ENCODE measurements at places on chromosomes 1 and 21. TPM values are rescaled to one million over a fixed set of nuclear protein-coding genes. Genes with fewer than 3 reads are reported as not detected.

Gene SUSD4
- 0.15 TPM for total RNA-seq

DNA sequence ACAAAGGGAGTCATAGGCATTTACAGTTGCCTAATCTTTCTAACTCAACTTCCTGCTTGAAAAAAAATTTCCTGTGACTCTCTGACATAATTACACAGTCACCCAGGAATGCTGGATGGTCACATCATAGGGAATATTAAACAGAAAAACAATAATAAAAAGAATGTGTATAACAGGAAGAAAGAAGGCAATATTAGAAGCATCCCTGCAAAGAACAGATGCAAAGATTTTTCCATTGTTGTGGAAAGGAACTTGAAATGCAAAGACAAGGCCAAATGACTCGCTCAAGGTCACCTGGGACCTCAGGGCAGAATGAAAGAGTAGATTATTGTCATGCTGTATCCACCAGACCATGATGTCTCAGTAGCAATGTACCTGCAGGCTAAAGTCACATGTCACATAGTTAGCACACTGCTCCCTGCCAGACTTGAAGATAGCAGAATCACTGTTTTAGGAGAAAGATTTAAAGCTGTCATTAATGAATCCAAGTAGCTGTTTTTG, 184.3 kb downstream of the CYYR1 start:
- DNase-seq: no peak

Gene NAV1
- 4.4 TPM for total RNA-seq

DNA sequence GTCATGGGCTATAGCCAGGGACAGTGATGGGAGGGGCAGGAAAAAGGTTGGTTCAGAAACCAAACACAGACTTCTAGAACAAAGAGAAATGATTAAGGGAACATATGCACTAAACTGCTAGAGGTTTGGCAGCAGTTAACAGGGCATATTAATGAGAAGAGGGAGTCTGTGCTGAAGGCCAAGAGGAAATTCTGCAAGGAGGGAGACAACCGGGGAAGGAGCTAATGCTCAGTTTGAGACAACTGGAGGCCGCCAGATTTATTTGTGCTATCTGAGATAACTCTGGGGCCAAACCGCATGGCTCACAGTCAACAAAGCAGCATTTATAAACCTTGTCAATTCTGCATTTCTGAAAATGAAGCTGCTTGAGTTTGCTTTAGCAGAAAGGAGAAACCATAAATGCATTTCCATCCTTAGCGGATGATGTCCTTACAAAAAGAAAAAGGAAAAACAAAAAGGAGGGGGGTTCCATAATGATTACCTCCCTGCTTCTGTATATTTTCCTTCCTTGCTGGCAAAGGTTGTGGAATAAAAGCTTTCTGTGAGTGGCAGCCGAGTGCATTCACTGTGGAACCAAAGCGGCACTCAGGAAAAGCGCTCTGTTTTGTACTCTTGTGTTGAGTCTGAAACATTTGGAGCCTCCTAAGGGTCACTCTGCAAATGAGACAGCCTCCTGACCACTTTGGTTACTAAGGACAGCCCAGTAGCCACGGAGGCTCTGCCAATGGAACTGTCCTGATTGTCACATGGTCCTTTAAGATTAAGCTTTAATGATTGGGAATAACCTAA, 70.3 kb downstream of the SIM2 start:
- no peak for DNase-seq

Gene OPTC
- total RNA-seq: not detected

GRCh38 chr1:237701534-237701933, 189.2 kb downstream of the ZP4 start:
- DNase-seq: no peak

GRCh38 chr1:86636898-86637297, 67.5 kb upstream of the SH3GLB1 start:
- no peak for DNase-seq

GRCh38 chr1:214568328-214568727, 16.9 kb upstream of the PTPN14 start:
- DNase-seq: no peak

DNA sequence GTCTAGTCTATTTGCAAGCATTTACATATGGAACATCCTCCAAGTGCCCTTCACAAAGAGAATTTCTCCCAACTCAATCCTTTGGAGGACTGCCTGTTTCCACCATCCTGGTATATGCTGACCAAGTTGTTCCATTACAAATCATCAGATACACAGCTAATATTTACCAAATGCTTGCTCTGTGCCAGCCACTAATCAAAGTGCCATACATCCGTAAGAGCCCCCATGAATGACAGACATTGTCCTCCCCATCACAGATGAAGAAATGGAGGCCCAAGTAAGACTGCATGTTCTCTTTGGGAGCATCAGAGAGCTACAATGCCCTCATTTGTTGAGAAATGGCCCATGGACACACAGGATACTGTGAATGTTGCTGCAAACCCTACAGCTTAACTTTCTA, 130.0 kb upstream of the BACE2 start:
- no peak for DNase-seq

- DNase-seq: no peak
Observed at GRCh38 chr1:53715478-53715877, 23.5 kb downstream of the GLIS1 start.

Gene PLA2G4A
- not detected for total RNA-seq

Gene NVL
- 23.9 TPM for total RNA-seq

Gene TRIM67
- total RNA-seq: not detected

DNA sequence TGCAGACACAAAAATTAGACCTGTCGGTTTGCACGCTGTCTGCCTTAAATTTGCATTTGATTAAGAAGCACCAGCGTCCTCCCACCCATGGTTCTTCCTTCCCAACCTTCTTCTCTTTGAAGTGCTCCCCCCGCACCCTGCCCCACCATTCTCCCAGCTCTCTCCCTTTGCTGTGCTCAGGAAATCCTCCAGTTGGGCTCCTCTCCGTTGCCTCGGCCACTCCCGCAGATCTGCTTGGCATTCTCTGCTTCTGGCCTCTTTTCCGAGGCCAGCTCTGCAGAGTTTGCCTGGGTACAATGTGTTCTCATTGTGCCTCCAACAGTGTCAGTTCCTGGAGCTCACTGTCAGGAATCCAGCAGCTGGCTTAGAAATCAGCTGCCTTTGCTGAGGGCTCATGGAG, 126.1 kb downstream of the NAV1 start:
- DNase-seq: no peak

Gene ADAMTS5
- not detected for total RNA-seq

Gene ITLN2
- total RNA-seq: not detected

- no peak for DNase-seq
Observed at GRCh38 chr1:146031476-146031875, 9.9 kb upstream of the HJV start.

Gene TRNP1
- total RNA-seq: not detected

Gene ST6GALNAC5
- not detected for total RNA-seq

Gene CREB3L4
- 7.3 TPM for total RNA-seq

DNA sequence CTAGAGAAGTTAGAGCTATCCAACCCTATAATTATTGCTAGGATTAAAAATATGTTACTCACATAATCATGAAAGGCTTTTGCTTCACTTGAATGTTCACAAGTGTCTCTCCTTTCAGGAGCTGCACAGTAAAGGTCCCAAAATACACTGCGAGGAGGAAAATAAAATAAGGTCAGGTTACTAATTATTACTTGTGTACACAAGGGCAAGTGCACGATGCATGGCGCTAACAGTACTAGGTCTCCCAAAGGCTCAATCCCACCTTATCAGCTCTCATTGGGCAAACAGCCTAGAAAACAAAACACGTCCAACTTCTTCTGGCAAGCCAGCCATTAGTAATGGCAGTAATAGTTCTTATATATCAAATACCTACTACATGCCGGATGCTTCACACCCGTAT, 4.4 kb downstream of the SSBP3 start:
- no peak for DNase-seq

DNA sequence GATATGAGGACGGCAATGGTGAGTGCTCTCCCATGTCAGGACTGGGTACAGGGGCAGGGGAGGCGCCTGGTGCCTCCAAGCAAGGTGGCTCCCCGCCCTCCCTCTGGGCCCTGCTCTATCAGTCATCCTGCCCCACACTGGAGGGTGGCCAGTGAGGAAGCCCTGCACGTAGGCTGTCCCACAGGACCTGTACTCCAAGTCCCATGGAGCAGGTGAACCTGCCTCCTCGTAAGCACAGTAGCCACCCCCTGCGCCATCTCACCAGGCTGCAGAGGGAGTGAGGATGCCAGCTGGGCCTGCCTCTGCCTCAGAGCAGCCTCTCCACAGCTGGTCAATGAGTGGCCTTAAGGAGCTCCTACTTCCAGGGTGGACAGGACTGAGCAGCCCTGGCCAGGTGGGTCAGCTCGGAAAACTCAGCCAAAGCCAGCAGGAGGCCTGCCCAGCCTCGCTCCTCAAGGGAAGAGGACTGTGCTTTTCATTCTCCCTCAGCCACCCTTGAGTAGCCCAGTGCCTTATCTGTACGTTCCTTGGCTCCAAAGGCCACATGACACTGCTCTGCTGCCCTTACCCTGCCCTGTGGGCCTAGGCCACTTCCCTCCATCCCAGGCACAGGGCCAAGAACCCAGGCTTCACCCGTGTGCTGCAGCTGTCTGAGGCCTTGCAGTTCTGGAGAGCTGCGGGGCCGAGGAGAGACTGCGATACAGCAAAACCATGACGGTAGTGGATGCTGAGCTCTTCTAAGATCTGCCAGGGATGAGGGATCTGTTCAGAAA, 39.6 kb downstream of the SLC45A1 start:
- no peak for DNase-seq

GRCh38 chr1:182279302-182279701, 112.3 kb downstream of the GLUL start:
- no peak for DNase-seq

Gene RAB42
- total RNA-seq: not detected

Gene KCND3
- total RNA-seq: 0.17 TPM

Gene GIPC2
- total RNA-seq: not detected

Measured in naive thymus-derived CD4-positive, alpha-beta T cell (primary cell).